Sigmoid colon (tissue), 7 donors: ENCODE measurements at places on chromosomes 16 and 17. TPM values are rescaled to one million over a fixed set of nuclear protein-coding genes. Genes with fewer than 3 reads are reported as not detected.
A peak's percentile ranks its signal among the peaks of the same experiment; 100 is the strongest.

DNA sequence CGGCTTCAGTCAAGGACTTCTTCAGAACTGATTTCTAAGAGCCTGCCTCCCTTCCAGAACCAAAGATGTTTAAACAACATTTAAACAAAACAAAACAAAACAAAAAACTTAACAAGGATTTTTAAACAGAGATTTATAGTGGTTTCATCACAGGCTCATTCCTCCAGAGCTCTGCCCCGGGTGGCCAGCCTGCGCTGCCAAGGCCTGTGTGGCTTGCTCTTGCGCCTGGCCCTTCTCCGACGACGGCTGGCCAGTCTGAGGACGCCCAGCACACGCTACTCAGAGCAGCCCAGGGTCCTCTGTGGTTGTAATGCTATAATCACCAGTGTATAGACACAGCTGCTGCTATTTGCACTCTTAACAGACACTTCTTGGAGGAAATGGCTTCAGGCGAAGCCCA is 307.2 kb upstream of the MYOCD start:
- H3K27me3 ChIP-seq, result no peaks in the 10 kb centered on the region
- DNase-seq, result peak; percentile 84
- H3K36me3 ChIP-seq, result no peaks in the 10 kb centered on the region
- no peak overlapping the region for H3K4me3 ChIP-seq
- no peaks in the 10 kb centered on the region for H3K4me1 ChIP-seq

- H3K27me3 ChIP-seq, result peaks cover 12% of the 10 kb centered on the region
- no peaks in the 10 kb centered on the region for H3K36me3 ChIP-seq
- H3K4me3 ChIP-seq, result no peak overlapping the region
- no peak for DNase-seq
- H3K27ac ChIP-seq, result no peak overlapping the region
Observed at GRCh38 chr16:54356391-54356790, 69.8 kb upstream of the IRX3 start.

DNA sequence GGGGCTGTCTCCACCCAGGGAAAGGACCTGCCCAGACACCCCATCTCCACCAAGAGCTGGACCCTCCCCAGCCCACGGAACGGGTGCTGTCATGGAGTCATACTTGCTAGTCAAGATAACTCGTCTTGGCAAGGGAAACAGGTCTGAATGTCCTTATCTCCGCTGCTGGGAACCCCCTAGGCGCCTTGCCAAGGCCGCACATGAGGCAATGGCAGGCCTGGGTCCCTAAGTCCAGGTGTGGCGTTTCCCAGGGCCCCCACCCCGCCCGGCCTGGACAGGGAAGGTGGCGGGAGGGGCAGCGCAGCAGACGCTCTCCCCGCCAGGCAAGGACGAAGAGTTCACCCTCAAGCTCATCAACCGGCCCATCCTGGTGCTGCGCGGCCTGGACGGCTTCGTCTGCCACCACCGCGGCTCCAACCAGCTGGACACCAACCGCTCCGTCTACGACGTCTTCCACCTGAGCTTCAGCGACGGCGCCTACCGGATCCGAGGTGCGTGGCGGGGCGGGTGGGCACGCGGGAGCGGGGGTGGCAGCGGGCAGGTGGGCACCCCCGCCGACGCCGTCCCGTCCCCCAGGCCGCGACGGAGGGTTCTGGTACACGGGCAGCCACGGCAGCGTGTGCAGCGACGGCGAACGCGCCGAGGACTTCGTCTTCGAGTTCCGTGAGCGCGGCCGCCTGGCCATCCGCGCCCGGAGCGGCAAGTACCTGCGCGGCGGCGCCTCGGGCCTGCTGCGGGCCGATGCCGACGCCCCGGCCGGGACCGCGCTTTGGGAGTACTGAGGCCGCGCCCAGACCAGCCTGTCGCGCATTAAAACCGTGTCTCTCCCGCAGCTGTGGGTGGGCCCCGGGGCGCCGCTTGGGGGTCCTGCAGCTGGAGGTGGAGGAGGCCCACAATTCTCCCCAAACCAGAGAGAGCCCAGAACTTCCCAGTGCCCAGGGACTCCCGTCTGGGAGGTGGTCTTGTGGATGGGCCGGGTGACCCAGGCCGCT is 8.4 kb downstream of the FSCN2 start:
- H3K4me3 ChIP-seq, result no peak overlapping the region
- no peak overlapping the region for H3K27ac ChIP-seq
- peaks cover 15% of the 10 kb centered on the region for H3K4me1 ChIP-seq
- H3K27me3 ChIP-seq, result peaks cover 43% of the 10 kb centered on the region
- no peaks in the 10 kb centered on the region for H3K36me3 ChIP-seq
- no peak for DNase-seq

DNA sequence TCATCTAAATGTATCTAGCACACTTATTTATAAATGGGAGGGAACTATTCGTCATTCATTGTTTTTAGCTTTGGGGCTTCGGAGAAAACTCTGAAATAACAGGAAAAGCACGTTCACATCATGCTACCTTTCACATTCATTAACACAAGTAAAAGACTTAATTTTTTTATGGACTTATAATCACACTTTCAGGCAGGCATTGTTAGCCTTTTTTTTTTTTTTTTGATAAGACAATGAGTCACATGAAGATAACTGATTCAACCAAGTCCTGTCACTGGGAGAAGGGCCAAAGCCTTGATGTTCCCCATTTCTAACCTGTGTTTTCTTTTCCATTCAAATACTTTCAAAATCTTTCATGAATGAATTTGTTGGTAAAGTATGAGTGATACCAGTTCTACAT is 631.3 kb upstream of the CA10 start:
- H3K27me3 ChIP-seq, result no peaks in the 10 kb centered on the region
- H3K4me3 ChIP-seq, result no peak overlapping the region
- H3K36me3 ChIP-seq, result no peaks in the 10 kb centered on the region
- DNase-seq, result no peak

DNA sequence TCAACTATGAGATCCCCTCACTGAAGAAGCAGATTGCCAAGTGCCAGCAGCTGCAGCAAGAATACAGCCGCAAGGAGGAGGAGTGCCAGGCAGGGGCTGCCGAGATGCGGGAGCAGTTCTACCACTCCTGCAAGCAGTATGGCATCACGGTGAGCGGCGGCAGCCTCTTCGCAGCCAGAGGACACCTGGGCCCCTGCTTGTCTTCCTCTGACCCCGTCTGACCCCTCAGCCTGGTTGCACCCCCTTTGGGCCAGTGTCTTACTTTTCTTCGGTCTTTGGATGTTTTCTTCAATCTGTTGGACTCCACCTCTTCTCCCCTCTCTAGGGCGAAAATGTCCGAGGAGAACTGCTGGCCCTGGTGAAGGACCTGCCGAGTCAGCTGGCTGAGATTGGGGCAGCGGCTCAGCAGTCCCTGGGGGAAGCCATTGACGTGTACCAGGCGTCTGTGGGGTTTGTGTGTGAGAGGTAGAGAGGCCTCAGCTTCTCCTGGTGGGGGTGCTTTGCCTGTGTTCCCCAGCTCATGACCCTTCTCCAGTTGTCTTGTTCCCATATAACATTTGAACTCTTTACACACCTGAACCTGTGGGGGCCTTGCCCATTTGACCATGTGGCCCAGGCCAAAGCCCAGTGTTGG is 4.4 kb downstream of the CDK5RAP3 start:
- DNase-seq, result no peak
- no peak overlapping the region for H3K4me3 ChIP-seq
- H3K36me3 ChIP-seq, result peaks cover 41% of the 10 kb centered on the region

DNA sequence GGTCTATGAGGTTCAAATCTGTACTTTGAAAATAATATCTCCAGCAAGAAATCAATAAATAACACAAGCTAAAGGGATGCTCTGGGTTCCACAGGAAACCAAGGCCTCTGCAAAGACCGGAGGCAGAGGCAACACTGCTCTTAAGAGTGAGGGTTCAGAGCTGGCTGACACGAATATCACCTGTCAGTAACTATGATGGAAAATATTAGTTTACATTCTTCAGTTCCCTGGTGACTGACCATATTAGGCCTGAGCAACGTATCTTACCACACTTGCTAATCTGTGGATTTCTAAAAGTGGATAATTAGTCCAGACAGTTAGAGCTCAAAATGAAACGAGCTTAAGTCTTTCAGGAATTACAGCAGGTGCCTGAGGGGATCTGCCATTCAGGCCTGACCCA is 459.3 kb downstream of the HS3ST3B1 start:
- no peaks in the 10 kb centered on the region for H3K36me3 ChIP-seq
- H3K4me1 ChIP-seq, result no peaks in the 10 kb centered on the region
- H3K27ac ChIP-seq, result no peak overlapping the region
- no peaks in the 10 kb centered on the region for H3K27me3 ChIP-seq
- DNase-seq, result no peak

DNA sequence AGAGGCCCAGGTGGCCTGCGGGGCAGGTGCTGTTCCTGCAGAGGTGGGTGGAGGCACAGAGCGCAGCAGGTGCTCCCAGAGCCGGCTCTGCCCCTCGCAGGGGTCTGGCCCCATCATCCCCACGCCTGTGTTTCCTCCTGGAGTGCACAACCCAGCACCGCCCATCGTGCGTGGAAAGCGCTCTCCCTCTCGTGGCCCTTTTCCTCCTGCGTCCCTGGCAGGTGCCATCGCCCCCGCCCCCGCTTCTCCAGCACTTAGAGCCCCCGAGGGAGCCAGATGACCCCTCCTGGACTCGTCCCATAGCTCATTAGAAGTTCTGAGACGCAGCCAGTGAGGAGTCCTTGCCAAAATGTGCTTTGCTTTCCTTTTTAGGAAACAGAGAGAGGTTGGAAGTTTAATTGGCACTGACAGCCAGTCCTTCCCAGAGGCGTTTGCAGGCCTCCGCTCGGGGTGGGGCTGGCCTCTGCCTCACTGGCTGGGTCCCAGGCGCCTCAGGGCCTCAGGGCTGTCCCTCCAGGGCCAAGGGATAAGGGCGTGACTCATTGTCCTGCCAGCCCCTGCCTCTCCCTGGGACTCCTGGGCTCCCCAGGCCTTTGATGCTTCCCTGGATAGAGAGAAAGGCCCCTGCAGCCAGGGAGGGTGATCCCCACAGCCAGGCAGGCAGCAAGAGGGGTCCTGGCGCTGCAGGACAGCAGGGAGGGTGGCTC is 32.2 kb upstream of the CHMP6 start:
- H3K4me1 ChIP-seq, result peaks cover 43% of the 10 kb centered on the region
- H3K27me3 ChIP-seq, result no peaks in the 10 kb centered on the region
- peaks cover 9% of the 10 kb centered on the region for H3K36me3 ChIP-seq
- DNase-seq, result peak; percentile 98
- peak overlapping the region; percentile 91 for H3K27ac ChIP-seq
- H3K4me3 ChIP-seq, result peak overlapping the region; percentile 6

DNA sequence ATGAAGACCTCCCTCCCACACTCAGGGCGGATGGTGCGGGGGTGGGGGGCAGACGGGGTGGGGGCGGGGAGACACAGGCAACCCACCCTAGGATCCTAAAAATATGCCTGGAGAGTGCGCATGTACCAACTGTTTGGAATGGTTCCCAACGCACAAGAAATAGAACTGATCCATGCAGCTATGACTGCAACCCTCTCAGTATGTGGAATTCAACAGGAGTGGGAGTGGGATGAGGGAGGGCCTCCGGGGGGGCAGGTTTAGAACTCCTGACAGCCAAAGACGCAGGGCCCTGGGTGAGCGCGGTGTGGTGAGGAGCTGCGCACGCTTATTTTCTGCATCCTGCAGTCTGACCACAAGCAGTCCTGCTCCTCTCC is 1.1 kb upstream of the P2RX5 start:
- peaks cover 46% of the 10 kb centered on the region for H3K27me3 ChIP-seq
- peaks cover 18% of the 10 kb centered on the region for H3K4me1 ChIP-seq
- no peak for DNase-seq
- H3K27ac ChIP-seq, result no peak overlapping the region

- DNase-seq, result no peak
- H3K27ac ChIP-seq, result peak overlapping the region; percentile 49
- H3K4me1 ChIP-seq, result no peaks in the 10 kb centered on the region
- H3K27me3 ChIP-seq, result no peaks in the 10 kb centered on the region
Observed at GRCh38 chr17:68498479-68499326, 13.5 kb upstream of the PRKAR1A start.

DNA sequence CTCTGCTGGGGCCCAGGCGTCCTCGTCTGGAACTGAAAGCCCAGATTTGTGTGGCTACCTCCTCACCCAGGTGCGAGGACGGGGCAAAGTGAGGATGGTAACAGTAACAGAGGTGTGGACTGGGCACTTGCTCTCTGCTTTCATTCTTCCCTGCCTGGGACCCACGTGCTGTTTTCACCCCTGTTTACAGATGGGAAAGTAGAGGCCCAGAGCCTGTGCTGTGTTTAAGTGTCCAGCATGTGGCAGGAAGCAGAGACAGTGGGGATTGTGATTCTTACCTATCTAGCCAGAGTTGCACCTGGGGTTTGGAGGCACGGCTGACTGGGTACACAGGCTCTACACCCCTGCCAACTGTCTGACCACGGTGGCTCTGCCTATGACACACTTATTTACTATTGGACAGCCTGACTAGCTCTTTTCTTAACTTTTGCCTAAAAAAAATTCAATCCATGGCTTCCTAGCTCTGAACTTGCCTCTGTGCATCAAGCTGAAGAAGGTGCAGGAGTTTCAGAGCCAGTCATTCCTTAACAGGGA is 155.4 kb downstream of the CLEC16A start:
- H3K27ac ChIP-seq, result peak overlapping the region; percentile 80
- no peaks in the 10 kb centered on the region for H3K27me3 ChIP-seq
- H3K36me3 ChIP-seq, result no peaks in the 10 kb centered on the region

The CCDC154 gene
- 1.4 TPM for polyA plus RNA-seq

The SLC25A39 gene
- polyA plus RNA-seq, result 136 TPM
